ENCODE measurements at places on chromosomes 5 and 9.

DNA sequence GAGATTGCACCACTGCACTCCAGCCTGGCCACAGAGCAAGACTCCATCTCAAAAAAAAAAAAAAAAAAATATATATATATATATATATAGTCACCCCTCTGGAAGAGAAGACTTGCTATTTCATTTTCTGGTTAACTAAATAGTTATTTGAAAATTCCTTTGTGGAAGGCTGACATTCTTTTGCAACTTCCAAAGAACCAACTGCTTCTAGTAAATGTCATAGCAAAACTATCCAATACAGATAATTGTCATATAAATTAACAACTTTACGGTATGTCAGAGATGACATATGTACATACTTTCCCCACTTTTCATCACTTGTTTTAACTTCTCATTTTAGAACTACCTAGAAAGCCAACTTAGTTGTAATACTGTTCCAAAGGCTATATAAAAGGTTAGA, 50.9 kb downstream of the PRUNE2 start:
- DNase-seq = no peak

DNA sequence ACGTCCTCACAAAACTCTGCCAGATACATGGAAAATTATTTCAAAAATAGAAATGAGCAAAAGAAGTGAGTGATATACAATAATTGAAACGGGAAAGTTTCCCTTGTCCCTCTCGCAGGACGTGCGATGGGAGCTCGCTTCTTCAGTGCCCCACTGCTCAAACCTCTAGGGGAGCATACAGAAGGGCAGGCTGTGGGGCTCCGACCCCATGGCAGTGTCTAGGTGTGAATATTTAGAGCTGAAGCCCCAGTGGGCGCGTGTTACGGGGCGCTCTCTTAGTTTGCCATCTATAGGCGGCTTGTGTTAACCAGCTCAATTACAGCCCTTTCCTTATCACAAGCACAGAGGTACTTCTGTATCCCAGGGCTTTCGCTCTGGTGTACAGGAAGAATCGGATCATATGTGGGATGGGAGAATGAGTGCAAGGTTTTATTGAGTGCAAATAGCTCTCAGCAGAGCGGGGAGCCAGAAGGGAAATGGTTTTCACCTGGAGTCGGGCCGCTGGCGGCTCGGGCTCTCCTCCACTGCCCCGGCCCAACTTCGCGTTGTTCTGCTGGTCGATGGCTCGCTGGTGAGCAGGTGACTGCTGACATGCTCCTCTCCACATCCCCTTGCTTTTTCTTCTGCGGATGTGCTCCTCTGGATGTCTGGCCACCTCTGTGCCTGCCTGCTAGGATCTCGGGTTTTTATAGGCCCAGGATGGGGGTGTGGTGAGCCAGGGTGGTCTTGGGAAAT, 334.0 kb upstream of the PTPRD start:
- no peak for DNase-seq

- DNase-seq = no peak
Measured at GRCh38 chr9:5915438-5915837, 24.7 kb downstream of the MLANA start.

- DNase-seq = no peak
Measured at GRCh38 chr9:105880517-105880916, 186.2 kb downstream of the TMEM38B start.

GRCh38 chr5:81163651-81164050, 69.5 kb upstream of the CKMT2 start:
- DNase-seq = no peak

DNA sequence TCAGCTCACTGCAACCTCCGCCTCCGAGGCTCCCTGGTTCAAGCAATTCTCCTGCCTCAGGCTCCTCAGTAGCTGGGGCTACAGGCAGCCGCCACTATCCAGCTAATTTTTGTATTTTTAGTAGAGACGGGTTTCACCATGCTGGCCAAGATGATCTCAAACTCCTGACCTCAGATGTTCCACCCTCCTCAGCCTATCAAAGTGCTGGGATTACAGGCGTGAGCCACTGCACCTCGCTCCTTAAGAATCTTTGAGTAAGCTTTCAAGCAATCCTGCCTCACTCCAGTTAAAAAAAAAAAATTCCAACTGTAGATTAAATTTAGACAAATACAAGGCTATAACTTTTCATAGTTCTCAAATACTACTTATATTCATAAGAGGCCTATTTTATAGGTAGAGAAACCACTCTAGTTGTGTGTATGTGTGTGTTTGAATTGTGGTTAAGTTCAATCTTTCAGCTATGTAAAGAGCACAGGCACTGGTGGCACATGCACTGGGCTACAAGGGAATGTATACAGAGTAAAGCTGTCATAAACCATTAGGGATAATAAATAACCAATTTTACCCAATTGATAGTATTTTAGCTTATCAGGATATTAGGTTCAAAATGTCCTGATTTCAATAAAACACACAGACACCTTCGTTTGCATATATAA, 50.6 kb upstream of the RAPGEF6 start:
- DNase-seq = no peak
